ENCODE measurements at places on chromosomes 7 and 10.

GRCh38 chr10:22321156-22321923, 441 bp downstream of the BMI1 start:
- peak; percentile 75 for DNase-seq

GRCh38 chr7:16874066-16874465, 7.7 kb downstream of the AGR3 start:
- DNase-seq, result peak; percentile 19

DNA sequence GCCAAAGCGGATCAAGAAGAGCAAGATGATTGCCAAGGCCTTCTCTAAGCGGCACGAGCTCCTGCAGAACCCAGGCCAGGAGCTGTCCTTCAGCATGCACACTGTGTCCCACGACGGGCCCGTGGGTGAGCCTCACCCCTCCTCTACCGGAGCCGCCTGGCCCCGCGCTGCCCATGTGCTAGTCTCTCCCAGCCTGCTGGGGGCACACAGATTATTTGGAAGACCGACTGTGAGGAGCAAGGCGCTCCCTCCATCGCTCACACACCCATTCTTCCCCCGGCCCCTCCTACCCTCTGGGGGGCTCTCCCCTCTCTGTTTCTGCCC, 13.9 kb upstream of the AHCYL2 start:
- no peak for DNase-seq

GRCh38 chr7:2537981-2538851, 17.1 kb downstream of the BRAT1 start:
- no peak for DNase-seq

- DNase-seq, result peak; percentile 6
Observed at GRCh38 chr10:133044401-133044811, 43.3 kb upstream of the ADGRA1 start.

GRCh38 chr7:105879782-105880181, 3.4 kb upstream of the ATXN7L1 start:
- DNase-seq, result no peak

DNA sequence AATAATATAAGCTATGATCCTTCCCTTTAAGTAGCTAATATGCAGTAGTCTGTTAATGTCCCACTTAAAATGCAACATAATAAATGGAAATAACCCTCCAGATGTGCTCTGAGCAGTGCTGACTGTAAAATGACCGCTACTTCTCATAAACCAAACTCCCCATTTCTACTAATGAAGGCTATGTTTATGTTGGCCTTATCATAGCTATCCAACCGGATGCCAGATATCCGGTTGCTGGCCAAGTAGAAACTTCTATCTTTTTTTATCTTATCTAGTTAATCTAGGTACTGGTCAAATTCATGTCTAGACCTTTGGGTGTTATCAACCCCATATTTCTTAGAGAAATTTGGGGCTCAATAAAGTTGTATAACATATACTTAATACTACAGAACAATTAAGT, 56.6 kb downstream of the CHRM2 start:
- DNase-seq, result peak; percentile 72

DNA sequence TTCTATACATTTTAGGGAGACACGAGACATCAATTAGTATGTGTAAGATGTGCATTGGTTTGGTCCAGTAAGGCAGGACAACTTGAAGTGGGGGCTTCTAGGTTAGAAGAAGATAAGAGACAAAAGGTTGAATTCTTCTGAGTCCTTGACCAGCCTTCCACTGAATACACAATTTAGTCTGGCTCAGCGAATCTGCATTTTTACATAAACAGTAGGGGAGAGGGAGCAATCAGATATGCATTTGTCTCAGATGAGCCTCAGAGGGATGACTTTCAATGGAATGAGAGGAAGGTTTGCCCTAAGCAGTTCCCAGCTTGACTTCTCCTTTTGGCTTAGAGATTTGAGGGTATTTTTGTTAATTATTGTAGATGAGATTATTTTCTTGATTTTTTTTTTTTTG, 20.0 kb upstream of the C10orf90 start:
- no peak for DNase-seq

- DNase-seq, result peak; percentile 6
Observed at GRCh38 chr7:92421676-92422435, 25.4 kb upstream of the GATAD1 start.

- peak; percentile 82 for DNase-seq
Observed at GRCh38 chr10:3472287-3473051, 299.9 kb upstream of the PITRM1 start.

GRCh38 chr7:132940084-132940483, 141.8 kb downstream of the CHCHD3 start:
- DNase-seq, result no peak

DNA sequence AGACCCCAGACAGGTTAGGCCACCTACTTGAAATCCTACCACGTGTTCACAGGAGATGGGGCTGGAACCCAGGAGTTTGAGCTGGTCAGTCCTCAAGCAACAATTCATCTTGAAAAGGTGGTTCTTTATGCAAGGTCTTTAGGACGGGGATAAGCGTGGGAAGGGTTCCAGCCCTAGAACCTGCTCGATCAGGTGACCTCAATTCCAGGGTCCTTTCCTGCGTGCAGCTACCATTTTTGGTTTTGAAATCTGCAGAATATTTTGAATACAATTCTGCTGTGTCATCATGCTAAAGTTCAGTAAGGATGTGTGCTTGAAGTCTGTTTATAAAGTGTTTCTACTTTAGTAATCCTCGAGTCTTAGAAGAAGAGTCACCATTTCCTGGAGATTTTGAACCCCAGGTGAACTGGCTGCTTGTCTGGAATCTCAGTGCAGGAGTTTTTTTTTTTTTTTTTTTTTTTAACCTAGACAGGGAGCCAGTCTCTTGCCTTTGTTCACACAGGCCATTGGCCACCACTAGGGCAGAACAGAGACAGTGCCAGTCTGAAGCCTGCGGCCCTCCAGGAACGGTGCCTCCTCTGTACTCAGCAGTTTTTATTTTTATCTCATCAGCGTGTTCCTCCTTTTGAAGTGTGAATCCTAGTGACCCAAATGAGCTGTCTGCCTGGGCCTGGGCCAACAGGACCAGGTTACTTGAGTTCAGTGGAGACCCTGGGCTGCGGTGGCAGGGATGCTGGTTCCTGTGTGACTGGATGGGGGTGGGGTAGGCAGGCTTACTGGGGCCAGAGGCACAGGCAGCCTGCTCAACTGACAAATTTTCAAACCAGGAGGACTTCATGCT, 54.6 kb downstream of the EEPD1 start:
- peak; percentile 88 for DNase-seq

- DNase-seq, result no peak
Observed at GRCh38 chr10:92829042-92829785, 19.1 kb upstream of the EXOC6 start.
